GM20000 (cell line): ENCODE measurements at places on chromosomes 6 and 20.
A peak's percentile ranks its signal among the peaks of the same experiment; 100 is the strongest.

- no peak for DNase-seq
Observed at GRCh38 chr6:23175391-23175790, 606.0 kb downstream of the HDGFL1 start.

DNA sequence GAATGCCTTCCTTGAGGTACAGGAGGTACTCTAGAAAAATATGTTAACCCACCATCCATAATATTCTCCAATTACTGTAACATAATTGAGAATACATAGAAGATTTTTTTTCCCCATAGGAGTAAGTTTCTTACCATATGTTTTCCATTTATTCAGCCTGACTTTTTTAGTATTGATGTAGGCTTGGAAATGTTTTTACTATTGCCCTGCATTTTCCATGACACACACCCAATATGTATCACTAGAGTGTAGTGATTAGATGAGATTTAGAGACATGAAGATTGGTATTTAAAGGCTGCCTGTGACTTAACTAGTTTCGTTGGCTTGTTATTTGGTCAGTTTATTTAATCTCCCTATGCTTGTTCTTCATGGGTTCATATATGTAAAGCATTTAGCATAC, 39.5 kb downstream of the KCNQ5 start:
- DNase-seq, result no peak

- no peak for DNase-seq
Observed at GRCh38 chr6:129665555-129665954, 44.4 kb downstream of the ARHGAP18 start.

DNA sequence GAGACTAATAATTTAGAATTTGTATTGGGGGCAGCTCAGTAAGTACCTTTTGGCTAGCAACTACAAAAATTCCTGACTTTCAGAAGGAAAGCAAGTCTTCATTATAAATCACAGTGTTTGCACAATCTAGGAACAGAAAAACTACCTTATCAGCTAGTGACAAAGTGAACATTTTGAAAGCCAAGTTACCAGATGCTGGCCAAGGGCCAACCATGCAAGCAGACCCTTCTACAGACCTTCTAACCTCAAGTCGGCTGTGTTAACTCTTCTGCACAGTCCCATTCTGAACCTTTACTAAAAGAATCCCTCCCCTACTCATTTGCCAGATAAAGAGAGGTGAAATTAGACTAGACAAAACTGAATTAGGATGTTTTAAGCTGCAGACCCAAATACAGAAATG, 341.9 kb downstream of the COL12A1 start:
- DNase-seq, result no peak

DNA sequence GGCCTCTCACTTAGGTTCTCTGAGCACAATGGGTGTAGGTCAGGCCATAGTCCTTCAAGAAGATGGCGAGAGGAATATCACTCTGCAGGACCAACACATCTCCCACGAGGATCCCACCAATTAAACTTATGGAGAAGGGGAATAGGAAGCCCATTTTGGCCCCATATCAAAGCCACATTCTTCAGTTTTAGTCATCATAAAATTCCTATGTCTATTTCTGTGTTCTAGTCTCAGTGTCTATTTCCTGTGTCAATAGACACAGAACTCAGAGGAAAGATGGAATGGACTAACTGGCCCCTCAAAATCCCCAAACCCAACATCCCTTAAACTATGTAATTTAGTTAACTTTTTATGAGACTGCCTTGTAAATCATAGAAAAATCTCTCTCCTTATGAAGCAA, 216.8 kb downstream of the HACE1 start:
- DNase-seq, result no peak

GRCh38 chr20:49282584-49283171, 4.8 kb upstream of the ZNFX1 start:
- DNase-seq, result no peak

- DNase-seq, result no peak
Observed at GRCh38 chr6:88459189-88459588, 293.0 kb upstream of the CNR1 start.

DNA sequence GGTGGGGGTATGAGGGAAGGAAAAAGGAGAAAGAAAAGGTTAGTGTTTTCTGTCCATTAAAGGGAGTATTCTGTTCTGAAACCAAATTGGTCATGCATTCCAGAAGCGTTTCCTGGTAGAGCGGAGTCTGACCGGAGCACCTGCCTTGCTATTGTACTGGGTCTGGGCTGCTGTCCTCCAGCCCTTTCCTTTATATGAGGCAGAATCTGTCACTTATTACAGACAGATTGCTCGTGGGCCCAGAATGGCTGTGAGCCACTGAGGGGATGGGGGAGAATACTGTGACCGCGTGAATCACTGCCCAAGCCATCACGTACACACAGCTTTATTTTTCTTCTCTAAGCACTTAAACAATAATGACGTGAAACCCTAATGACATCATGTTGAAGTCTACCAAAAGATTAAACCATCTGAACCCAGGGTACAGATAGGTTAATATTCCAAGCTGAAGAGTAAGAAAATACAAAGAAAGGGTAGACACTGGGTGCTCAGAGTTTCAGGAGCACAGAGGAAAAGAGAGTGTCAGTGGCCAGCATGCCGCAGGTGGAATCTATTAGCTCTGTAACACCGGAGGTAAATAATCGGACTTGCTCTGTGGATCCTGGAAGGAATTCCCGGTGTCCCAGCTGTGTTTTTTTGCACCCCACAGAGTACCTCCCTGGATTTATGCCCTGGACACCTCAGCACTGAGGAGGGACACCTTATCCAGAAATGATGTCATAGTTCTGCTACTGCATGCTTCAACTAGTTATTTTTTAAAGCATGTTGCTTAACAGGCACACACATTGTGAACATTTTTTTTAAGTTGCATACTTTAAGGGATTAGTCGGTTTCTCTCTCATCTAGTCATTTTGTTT, 573.3 kb downstream of the PKHD1 start:
- DNase-seq, result no peak

- no peak for DNase-seq
Observed at GRCh38 chr20:12315652-12316051, 398.0 kb downstream of the BTBD3 start.

DNA sequence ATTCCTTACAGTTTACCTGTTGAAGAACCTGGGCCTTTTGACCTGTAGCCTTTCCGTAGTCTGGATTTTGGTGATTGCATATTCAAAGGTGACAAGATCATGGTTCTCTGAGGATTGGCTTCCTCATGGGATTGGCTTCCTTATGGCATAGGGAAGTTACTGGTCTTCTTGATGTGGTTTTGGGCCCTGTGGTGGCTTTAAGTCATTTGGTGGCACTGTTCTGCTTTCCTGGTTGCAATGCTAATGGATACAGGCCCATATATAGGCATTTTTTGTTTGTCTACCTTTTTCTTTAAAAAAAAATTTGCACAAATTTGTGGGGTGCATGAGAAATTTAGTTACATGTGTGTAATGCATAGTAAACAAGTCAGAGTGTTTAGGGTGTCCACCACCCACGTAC, 185.7 kb downstream of the CDKAL1 start:
- no peak for DNase-seq

DNA sequence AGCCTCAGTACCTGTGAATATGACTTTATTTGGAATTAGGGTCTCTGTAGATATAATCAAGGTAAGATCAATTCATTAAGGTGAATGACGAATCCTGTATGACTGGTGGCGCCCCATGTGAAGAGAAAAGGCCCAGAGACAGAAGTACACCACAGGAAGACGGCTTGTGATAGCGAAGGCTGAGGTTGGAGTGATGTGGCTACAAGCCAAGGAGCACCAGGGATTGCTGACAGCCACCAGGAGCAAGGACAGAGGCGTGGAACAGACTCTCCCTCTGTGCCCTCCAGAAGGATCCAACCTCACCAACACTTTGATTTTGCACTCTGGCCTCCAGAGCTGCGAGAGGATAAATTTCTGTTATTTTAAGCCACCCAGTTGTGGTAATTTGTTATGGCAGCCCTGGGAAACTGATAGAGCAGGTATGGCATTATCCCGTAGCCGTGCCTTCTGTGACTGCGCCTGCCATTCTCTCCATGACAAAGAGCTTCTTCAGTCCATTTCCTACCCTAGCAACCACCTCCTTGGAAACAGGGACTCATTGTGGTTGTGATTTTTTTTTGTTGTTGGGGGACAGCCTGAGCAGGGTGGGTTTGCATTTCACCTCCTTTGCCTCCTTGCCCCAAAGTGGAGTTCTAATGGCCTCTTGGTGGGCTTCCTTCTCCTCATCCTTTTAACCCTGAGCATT, 29.6 kb downstream of the PTK7 start:
- no peak for DNase-seq

GRCh38 chr6:140847262-140847645, 1285.5 kb upstream of the GJE1 start:
- no peak for DNase-seq

DNA sequence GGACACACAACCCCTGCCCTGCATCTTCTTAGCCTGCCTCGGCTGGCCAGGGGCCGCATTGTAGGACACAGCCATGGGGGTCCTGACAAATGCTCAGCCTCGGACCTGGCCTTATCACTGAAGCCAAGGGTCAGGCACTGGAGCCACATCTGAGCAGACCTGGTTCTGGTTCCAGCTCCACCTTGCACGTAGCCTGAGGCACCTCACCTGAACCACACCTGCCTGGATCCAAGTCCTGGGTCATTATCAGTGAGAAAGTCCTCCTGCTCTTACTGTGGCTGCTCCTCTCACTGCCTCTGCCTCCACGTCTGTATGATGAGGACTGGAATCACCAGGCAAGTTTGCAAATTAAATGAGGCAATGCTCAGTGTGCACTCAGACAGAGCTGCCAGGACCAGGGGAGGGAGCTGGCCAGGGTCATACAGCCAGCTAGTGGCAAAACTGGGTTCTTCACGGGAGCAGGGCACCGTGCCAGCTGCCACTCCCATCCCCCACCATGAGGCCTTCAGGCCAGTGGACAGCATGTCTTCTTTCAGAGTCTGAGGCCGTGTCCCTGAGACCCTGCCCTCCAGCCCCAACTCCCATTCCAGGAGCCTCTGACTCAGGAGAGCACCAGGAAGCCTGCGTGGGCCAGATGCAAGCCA, 40.2 kb downstream of the MRPL14 start:
- no peak for DNase-seq

GRCh38 chr6:97438011-97438671, 155.1 kb upstream of the MMS22L start:
- DNase-seq, result peak; percentile 2

DNA sequence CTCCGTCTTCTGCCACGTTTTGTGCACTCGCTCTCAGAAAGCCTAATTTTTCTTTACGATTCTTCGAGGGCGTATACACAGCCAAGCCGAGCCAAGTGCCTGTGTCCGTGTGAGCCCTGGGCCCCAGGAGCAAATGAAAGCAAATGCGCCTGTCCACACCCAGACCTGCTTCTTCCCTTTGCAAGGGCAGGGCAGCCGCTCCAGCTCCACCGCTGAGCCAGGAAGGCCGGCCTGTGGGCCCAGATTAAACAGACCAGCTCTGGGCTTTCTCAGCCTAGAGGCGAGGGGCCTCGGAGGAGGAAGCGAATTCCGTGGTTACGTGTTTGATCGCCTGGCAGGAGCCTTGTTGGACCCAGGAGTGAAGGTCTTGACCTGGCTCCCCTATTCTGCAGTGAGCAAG, 184.6 kb downstream of the SMOC2 start:
- DNase-seq, result no peak

GRCh38 chr6:109821428-109821827, 130.3 kb downstream of the FIG4 start:
- DNase-seq, result no peak

DNA sequence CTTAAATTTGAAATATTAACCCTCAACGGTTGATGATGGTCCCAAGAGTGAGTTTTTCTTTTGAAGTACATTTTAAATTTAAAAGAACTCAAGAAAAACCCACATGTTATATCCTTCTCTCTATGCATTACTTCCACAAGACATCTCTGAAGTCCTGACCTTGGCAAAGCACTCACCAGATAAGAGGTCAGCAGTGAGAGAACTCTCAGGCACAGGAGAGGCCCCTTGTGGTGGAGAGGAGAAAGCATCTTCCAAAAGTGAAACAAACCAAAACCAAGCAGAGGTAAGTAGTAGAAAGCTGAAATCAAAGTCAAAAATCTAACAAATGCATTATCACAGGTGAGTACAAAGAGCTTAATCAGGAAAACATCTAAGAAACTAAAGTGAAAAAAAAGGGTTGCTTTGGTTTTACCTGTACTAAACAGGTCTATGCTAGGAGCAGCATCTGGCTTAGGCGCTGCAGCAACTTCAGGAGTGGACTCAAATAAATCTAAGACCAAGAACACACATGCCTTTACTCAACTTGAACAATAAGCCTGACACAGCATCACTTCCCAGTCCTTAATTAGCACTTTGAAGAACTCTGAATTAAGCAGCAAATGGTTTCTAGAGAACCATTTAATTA, 80.5 kb downstream of the PRSS35 start:
- peak; percentile 46 for DNase-seq

GRCh38 chr20:58869662-58870227, 17.2 kb downstream of the GNAS start:
- no peak for DNase-seq

GRCh38 chr6:84618836-84619235, 145.6 kb downstream of the TBX18 start:
- no peak for DNase-seq

DNA sequence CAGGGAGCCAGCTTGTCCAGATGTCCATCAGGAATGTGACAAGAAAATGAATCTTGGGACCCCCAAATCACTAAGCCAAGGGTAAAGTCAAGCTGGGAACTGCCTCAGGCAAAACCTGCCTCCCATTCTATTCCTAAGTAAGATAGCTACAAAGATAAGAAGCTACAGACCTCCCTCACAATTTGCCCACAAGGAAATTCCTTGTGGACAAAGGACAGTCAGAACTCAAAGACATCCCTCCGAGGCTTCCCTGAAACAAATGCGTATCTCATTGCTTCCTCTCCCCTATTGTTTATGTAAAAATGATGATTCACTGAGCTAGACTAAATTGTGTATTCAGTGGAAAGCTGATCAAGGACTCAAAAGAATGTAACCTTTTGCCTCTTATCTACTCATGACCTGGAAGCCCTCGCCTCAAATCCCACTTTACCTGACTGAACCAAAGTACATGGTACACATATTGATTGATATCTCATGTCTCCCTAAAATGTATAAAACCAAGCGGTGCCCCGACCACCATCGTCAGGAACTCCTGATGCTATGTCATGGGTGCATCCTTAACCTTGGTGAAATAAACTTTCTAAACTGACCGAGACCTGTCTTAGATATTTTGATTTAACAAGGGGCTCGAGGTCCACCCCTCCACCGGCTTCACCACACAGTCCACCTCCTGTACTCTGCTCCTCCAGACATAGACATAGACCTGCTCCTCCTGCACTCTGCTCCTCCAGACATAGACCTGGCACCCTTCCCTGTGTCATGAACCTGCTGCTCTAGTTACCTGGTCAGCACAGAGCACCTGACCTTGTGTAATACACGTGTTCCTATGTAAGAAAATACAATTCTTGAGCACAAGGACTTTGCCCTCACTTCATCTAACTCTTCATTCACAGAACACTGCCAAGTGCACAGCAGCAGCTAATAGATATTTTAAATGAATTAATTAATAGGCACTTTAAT, 81.4 kb downstream of the WDR27 start:
- no peak for DNase-seq

- peak; percentile 8 for DNase-seq
Observed at GRCh38 chr6:101662111-101662897, 268.8 kb downstream of the GRIK2 start.

- DNase-seq, result no peak
Observed at GRCh38 chr6:46651006-46651405, 1.6 kb downstream of the CYP39A1 start.
